ENCODE measurements at places on chromosomes 3 and 15. TPM values are rescaled to one million over a fixed set of nuclear protein-coding genes. Genes with fewer than 3 reads are reported as not detected.

Gene RARB
- polyA plus RNA-seq = 9.1 TPM

Gene ACTC1
- polyA plus RNA-seq = 15.3 TPM

Gene ILDR1
- 3.2 TPM for polyA plus RNA-seq

DNA sequence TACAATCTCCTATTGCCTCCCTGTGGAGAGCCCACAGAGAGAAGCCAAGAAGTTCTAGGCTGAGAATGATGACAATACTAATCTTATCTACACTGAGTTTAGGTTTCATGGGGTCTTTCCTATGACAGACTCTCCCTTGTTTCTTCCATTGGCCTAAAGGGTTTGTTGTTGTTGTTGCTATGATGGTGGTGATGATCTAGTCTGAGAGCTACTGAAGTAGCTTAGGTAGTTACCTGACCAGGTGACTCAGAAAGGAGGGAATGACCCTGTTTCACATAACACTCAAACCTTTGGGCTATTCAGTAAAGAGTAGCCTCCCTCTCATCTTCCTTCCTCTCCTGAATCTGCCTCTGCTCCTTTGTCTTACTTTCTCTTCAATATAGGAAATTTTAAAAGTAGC lies 170.2 kb downstream of the GMNC start:
- no peak for DNase-seq

DNA sequence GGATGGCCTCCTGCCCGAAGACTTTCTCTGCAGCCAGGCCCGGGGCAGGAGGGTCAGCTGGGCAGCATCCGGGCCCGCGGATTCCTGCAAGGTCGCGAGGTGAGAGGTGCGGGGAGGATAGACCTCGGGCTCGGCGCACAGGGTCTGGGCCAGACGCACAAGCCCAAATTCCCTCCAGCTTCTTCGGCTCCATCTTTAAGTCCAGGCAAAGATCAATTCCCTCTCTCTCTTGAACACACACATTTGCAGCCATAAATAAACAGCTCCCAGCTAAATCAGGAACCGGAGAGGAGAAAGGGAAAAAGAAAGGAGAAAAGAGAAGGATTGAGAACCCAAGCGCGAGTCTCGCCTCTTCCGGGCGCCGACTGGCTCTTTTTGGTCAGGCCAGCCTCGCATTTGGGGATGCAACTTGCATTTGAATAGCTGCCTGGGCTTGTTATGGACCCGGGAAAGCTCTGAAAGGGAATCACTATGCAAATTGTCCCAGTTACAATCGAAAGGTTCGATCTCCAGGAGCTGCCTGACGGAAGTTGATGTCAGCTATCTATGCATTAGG lies 14.5 kb upstream of the ONECUT1 start:
- no peak for DNase-seq

GRCh38 chr3:128197855-128198254 lies 44.6 kb downstream of the EEFSEC start:
- no peak for DNase-seq

Gene SQOR
- 51.2 TPM for polyA plus RNA-seq
